Myocyte (in vitro differentiated cells): ENCODE measurements at places on chromosomes 4 and X. TPM values are rescaled to one million over a fixed set of nuclear protein-coding genes. Genes with fewer than 3 reads are reported as not detected.
A peak's percentile ranks its signal among the peaks of the same experiment; 100 is the strongest.

Gene BLTP1
- total RNA-seq: 61.9 and 68.4 TPM in 2 replicates

Gene PNMA5
- not detected in 2 replicates for total RNA-seq

Gene RBM46
- not detected in 2 replicates for total RNA-seq

Gene AKAP14
- not detected in 2 replicates for total RNA-seq

Gene PPP1R2C
- total RNA-seq: not detected in 2 replicates

Gene IL3RA
- total RNA-seq: not detected in 2 replicates

Gene RTL5
- total RNA-seq: 1.1 and 1.7 TPM in 2 replicates

Gene DCAF8L1
- total RNA-seq: not detected in 2 replicates

DNA sequence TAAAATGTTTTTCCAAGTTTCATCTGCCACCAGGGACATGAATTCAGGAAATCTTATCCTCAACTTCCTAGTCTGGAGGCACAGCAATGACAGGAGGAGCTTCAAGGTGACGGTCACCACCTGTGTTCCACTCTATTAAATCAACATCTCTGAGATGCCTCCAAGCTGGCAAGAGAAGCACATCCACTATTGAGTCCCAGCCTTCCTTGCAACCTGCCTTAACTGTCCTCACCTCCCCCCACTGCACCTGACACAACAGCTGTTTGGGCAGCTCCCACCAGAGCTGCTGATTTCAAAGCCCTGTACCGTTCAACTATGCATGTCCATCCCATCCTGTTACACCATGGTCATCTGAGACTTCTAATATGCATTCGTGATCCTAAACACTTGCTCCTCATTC is 123.4 kb downstream of the COL25A1 start:
- peak; percentile 36 for DNase-seq

GRCh38 chr4:133145758-133146573 is 3.1 kb upstream of the PCDH10 start:
- no peak for DNase-seq

- DNase-seq: peak; percentile 63
Observed at GRCh38 chr4:153465615-153466080, 512 bp upstream of the TMEM131L start.

GRCh38 chrX:106208154-106208553 is 40.0 kb downstream of the PWWP3B start:
- DNase-seq: peak; percentile 51

- DNase-seq: no peak
Observed at GRCh38 chrX:97494756-97495372, 611.2 kb downstream of the RPA4 start.

DNA sequence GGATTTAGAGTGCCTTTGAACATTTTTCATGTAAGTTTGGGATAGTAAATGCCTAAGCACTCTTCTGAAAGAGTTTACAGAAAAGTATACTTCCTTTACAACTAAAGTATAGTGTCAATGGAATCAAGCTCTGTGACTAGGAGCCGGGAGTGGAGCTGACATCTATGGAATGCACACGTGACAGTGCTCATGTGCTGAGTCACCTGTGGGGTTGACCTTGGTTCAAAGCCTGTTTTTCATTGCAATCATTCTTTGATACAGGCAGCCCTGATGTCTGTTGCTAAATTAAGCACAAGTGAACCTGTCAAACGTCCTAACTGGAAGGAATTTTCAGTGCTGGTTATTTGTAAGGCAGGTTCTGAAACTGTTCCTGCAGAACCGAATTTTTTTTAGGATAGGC is 82.5 kb downstream of the GPAT3 start:
- DNase-seq: peak; percentile 83

GRCh38 chr4:176357359-176358082 is 37.8 kb downstream of the SPCS3 start:
- no peak for DNase-seq

GRCh38 chrX:20609916-20610415 is 343.3 kb upstream of the RPS6KA3 start:
- no peak for DNase-seq

- DNase-seq: no peak
Observed at GRCh38 chrX:19866626-19867410, 20.6 kb downstream of the SH3KBP1 start.

GRCh38 chr4:99815597-99816011 is 1.0 kb upstream of the DAPP1 start:
- DNase-seq: no peak

DNA sequence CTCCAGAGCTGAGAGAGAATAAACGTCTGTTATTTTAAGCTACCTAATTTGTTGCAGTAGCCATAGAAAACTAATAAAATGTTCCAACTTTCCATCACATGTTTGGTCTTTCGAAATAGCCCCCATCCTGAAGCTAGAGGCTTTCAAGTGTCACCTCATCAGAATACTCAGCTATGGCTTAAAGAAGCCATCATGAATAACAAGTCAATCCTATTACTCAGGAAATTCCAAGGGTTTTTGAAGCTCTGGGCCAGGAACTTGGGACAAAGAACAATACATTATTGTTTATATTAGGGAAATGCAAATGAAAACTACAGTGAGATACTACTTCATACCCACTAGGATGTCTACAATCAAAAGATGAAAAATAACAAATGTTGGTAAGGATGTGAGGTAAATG is 42.2 kb downstream of the TBCK start:
- no peak for DNase-seq

DNA sequence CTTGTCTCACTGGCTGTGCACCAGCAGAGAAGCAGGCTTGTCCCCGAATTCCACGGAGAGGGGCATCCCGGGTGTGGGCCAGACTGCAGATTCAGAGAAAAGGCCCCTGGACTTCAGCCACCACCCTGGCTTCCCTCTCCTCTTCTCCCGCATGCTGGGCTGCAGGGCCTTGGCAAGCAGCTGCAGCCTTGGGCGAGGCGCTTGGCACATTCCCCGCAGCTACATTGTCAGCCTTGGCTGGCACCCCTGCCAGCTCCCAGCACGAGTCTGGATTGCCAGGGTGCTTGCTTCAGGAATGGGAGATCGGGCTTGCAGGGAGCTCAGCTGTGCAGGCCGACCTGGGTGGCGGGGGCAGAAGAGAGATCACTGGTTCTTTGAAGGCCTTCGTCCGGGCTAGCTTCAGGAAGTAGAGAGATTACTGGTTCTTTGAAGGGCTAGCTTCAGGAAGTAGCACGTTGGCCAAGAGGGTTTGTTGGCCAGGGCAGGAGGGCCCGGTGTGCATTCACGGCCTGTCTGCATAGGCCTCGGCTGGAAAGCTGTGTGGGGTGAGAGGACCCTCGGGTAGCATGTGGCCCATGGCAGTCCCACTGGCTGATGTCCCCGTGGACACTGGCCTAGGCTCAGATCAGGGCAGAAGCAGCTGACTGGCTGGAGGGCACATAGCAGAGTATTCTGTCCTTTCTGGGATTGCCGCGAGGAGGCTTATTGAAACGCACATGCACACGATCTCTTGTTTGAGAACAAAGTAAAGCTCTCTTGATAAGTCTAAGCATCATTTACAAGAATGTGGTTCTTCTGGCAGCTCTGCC is 2.7 kb downstream of the ABCD1 start:
- DNase-seq: peak; percentile 85

DNA sequence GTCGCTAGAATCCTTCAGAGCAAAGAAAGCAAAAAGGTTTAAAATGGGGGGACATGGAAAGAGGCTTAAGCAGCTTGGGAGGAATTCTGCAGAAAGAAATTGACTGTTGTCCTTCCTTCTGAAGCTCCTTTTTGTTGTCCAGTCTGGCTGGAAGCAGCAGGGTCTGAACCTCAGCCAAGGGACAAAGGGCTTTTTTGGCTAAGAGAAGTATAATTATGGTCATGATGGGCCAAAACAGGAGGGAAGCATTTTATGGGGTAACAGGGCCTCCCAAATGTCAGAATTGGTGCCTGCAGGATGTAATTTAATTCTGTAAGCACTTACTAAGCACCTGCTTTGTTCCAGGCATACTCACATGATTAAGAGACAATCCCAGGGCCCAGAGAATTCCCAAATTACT is 74.2 kb upstream of the CPEB2 start:
- no peak for DNase-seq
